ENCODE measurements at places on chromosomes 1 and 21.

GRCh38 chr1:28259934-28260802 lies 850 bp downstream of the SESN2 start:
- DNase-seq: peak; percentile 85

- no peak for DNase-seq
Observed at GRCh38 chr1:56106531-56107274, 472.7 kb downstream of the PLPP3 start.

DNA sequence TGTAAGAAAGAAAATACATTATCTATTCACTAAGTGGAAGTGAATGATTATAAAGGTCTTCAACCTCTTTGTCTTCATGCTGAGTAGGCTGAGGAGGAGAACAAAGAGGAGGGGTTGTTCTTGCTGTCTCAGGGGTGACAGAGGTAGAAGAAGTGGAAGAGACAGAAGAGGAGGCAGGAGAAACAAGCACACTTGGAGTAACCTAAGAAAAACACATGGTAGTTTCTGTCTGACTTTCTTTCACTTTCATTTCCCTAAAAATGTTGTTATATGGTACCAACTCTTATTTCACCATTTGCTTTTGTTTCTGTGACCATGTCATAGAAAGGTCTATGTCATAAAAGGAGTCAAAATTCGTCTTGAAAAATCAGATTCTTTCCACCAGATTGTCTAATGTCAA lies 696.6 kb upstream of the BRINP3 start:
- DNase-seq: peak; percentile 2

DNA sequence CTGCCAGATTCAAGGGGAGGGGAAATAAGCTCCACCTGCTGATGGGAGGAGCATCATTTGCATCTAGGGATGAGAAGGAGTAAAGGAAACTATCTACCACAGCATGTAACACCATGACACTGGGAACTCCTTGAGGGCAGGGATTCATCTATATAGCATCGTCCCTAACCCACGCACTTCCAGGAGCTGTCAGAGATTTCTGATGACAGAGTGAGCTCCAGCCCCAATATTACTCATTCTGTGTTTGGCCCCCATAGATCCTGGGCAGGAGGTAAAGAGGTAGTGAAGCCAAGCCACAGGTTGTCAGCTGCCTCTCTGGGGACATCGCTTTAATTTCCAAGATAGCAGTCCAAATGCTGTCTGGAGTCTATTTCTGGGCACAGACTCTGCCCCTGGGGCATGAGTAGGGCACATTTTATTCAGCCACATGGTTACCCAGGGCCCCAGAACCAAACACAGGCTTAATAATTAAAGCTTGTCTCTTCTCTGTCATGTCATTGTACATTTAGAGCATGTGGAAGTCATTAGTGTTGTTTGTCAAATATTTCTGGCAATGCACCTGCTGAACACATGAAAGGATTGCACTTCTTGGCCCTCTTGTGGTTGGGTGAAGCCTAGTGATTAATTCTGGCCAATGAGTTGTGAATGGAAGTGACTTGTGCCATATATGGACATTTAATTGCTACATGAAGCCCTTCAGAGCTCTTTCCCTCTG lies 105.9 kb upstream of the POU3F1 start:
- no peak for DNase-seq

GRCh38 chr1:99252630-99253029 lies 11.7 kb upstream of the PLPPR4 start:
- DNase-seq: no peak

GRCh38 chr1:8364528-8365442 lies 46.9 kb downstream of the SLC45A1 start:
- DNase-seq: no peak

- DNase-seq: peak; percentile 35
Observed at GRCh38 chr1:11893907-11894251, 32.3 kb downstream of the KIAA2013 start.
